Right renal pelvis (tissue), 4 donors: ENCODE measurements at places on chromosomes 2 and 18. TPM values are rescaled to one million over a fixed set of nuclear protein-coding genes. Genes with fewer than 3 reads are reported as not detected.

- DNase-seq: peak; percentile 5
These were observed 496.9 kb upstream of the HNMT start for GRCh38 chr2:137467246-137467862.

- no peak for DNase-seq
These were observed 7.5 kb upstream of the COLEC11 start for GRCh38 chr2:3587432-3587831.

GRCh38 chr2:28821295-28821958 lies 10.8 kb downstream of the SPDYA start:
- DNase-seq: peak; percentile 32

GRCh38 chr2:59969161-59969560 lies 584.3 kb downstream of the BCL11A start:
- DNase-seq: no peak

DNA sequence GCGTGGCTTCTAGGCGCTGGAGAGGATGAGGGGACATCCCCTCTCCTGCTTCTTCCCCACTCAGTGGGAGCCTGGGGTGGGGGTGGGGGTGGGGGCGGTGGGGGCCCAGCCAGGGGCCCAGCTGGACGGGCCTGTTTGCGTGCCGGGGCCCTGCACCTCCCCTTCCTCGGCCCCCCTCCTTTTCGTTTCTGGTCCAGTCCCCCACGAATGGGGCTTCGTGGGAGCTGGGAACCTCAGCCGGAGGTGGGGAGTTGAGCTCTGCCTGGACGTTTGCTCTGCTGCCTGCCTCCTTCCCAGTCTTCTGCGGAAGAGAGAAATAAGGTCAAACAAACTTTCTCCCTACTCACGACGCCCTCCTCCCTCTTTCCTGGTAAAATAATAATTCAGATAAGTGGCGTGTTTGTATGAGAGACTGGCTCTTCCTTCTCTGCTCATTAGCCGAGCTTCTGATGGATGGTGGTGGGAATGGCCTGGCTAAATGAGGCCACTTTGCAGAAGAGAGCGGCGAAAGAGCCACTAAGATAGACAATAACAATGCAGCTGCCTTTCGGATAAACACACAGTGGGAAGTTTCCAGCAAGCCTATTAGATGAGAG lies 782 bp downstream of the MTA3 start:
- DNase-seq: no peak

DNA sequence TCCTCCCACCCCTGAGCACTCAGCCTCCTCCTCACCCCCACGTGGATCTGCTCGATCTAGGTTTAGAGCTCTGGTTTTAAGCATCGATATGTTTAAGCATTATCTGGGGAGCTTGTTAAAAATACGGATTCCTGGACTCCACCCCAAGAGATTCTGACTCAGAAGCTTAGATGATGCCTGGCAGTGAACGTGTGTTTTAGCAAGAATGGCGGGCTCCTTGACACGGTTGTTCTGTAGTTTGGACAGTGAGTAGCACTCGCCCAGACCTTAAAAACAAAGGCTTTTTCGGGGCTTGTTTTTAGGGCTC lies 47.3 kb downstream of the LDLRAD4 start:
- no peak for DNase-seq

DNA sequence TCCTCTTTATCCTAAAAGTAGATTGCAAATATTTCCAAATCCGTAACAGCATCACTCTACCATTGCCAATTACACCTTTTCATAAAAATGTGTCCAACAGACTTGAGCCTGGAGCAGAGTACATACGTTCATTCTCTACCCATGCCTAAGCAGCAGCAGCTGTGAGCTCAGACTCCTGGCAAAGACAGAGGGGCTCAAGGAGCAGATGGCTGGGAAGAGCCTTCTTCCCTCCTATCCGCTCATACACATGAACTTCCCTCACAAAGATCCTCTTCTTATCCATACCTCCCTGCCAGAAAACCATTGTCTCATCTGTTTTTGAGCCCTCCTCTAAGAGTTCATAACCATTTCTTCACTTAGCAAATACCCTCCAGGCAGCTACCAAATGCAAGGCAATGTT lies 164.3 kb upstream of the ARL4C start:
- DNase-seq: no peak

GRCh38 chr18:70418546-70419311 lies 129.9 kb downstream of the SOCS6 start:
- no peak for DNase-seq

DNA sequence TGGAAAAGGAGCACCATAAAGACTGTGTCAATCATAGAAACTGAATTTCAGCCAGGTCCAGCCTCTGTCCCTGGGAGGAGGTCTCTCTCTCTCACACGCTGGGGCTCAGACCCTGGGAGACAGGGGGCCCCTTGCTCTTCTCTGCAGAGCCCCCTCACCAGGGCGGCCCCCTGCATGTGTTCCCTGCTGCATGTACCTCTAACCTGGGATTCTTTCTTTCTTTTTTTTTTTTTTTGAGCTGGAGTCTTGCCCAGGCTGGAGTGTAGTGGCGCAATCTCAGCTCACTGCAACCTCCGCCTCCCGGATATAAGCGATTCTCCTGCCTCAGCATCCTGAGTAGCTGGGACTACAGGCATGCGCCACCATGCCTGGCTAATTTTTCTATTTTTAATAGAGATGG lies 46.5 kb downstream of the TPO start:
- DNase-seq: no peak

GRCh38 chr2:170850251-170850650 lies 33.6 kb downstream of the GAD1 start:
- DNase-seq: no peak

DNA sequence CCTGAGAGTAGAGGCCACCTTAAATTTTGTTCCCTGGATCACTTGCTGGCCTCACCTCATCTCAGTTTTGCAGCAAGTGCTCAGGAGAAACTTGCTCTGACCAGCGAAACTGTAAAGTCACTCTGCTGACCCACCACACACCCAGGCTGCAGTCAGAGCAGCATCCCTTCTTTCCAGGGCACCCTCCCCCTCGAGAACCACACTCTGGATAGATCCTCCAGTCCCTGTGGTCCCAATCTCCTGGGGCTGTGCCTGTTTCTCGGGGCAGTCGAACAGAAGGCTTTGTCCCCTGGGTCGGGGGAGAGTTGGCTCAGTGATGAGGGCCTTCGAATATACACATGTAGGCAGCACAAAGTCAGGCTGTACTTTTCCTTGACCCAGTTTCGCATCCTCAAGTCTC lies 18.4 kb downstream of the ST8SIA5 start:
- DNase-seq: no peak

DNA sequence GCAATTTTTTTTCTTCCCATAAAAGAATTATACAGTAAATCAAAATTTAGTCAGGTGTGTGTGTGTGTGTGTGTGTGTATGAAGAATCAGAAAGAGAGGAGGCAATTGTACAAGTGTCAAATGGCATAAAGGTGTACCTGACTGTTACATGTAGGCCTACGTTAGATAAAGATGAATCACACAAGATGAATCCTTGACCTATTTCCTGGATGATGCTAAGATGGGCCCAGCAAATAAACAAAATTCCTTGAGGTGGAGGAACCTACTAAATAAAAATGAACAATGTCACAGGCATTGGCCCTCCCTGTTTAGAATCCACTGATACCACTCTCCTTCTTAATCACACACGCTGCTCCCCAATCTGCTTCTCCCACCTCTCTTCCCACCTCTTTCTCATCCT lies 79.7 kb upstream of the LRATD1 start:
- DNase-seq: no peak

DNA sequence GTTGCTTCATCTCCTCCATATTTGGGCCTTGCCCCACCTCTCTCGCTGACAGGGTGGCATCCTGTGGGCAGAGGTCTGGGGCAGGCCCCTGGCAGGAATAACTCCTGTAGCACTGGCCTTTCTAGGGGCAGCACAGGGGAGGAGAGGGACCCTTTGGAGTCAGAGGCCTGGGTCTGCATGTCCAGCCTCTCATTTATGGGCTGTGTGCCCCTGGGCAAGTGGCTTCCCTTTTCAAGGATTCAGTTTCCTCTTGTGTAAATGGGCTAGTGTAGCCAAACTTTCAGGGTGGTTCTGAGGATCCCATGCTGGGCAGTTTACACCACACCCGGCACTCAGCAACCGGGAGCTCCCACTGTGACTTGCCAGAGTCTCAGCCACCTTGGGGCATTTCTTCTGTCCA lies 23.4 kb downstream of the ADRA2B start:
- no peak for DNase-seq

- DNase-seq: no peak
These were observed 160.8 kb downstream of the TGIF1 start for GRCh38 chr18:3610813-3611212.

GRCh38 chr2:197131558-197131855 lies 179.1 kb downstream of the ANKRD44 start:
- DNase-seq: no peak

GRCh38 chr18:805755-806110 lies 6.3 kb downstream of the YES1 start:
- DNase-seq: no peak

DNAJC5G gene
- polyA plus RNA-seq: 1.0 TPM

IKZF2 gene
- polyA plus RNA-seq: 7.6 TPM

OTOF gene
- polyA plus RNA-seq: 0.17 TPM

UGT1A5 gene
- not detected for polyA plus RNA-seq

AFG3L2 gene
- 67.4 TPM for polyA plus RNA-seq

C1GALT1C1L gene
- polyA plus RNA-seq: 3.7 TPM
